ENCODE measurements at places on chromosomes 3 and 15.

DNA sequence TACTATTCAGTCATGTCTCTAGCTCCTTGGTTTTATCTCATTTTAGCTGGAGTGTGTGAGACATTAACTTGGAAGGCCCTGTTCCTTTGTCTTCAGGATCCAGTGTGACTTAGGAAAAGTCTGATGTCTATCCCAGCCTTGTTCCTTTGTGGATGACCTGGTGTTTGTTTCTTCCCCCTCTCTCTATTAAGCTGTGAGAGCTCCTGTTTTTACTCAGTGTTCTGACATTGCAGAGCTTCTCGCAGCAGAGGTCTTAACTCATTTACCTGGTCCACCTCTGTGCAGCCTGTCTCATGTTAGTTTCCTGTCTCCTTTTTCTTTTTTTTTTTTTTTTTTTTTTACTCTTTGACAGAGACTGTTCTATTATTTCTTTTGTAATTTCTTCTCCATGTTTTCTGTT, 43.1 kb downstream of the KLF13 start:
- no peak for DNase-seq

DNA sequence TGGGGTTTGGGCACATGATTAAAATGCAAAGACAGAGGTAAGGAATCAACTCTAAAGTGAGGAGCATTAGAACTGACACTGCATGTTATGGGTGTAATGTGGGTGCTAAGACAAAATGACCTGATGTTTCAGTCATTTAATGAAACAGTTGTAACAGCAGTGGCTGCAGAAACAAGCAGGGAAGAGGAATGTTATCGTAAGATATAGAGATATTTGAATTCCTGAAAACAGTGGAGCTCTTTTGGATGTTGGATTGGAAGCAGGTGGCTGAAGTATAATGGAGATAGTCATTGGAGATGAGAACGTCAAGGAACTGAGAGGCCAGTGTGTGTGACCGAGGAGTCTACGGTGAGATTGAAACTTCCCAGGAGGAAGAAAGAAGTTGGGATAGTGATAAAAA, 1065.2 kb downstream of the ZPLD1 start:
- no peak for DNase-seq

DNA sequence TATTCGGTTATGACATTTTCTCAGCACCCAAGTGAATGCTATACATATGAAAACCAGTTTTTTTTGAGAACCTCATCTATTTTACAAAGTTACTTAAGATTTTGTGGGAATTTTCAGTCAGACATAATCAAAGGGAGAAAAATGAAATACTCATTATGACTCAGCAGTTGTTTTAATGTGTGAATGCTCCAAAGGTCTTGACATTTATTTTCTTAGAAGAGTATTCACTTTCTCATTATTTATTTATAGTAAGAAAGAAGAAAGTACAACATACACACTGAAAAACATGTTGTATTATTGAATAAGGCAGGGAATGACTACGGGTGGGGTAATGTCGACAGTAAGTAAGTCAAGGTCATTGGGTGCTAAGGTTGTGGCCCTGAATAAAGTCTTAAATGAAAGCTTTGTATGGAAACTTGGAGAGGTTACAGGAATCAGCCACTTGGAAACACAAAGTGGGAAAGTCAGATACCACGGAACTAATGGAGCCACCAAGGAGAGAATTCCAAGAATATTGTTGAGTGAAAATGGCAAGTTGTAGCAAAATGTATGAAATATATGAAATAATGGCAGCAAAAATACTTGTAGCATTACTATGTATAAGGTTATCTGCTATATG, 844.5 kb downstream of the TBL1XR1 start:
- DNase-seq = no peak

DNA sequence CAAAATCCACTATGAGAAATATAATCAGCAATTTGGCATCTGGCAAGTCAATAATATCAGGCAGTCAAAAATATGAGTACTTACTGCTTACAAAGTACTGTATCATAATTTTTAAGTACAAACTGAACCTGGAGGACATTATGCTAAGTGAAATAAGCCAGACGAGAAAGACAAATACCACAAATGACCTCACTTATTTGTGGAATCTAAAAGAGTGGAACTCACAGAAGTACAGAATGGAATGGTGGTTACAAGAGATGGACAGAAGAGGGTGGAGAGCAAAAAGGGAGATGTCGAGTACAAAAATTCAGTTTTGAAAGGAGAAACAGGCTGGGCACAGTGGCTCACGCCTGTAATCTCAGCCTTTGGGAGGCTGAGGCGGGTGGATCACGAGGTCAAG, 12.4 kb downstream of the PCYT1A start:
- DNase-seq = no peak

- no peak for DNase-seq
Observed at GRCh38 chr15:40059821-40060220, 20.8 kb upstream of the SRP14 start.

DNA sequence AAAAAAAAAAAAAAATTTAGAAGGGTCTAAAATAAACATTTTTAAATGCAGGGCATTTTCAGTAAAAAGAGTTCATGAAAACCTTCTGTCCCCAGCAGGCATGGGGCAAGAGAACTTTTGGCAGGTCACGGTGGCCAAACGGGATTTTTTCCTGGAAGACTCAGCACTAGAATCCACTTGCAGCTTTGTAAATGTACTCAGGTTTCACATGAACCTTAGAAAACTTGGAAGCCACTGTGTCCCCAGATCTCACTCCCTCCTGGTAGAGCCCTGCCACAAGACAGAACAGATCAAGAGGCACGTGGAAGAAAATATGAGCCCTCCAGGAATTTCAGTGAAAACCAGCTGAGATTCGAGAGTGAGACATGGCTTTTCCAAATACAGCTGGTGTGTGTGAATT, 2.1 kb upstream of the GNB5 start:
- no peak for DNase-seq

Measured in stimulated activated CD8-positive, alpha-beta memory T cell treated with anti-CD3 and anti-CD28 coated beads, Interleukin-4, amount 100 ng/mL, for 1 hour (primary cell).